ENCODE measurements at places on chromosomes 2 and 18.

DNA sequence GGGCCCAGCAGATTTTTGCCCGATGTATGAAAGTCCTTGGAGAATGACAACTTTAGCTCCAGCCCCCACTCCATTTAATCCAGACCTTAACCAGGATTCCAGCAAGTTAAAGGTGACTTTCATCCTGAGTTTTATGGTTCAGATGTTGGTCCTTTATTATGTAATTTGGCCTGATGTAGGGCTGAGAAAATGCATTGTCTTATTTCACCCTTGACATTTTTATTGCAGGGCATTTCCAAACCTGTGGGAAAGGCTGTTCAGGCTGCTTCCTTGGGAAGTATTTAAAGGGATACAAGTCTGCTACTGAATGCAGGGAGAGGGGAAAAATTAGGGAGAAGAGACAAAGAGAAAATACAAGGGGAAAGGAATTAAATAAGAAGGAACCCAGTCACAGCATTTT, 48.8 kb downstream of the ASB1 start:
- DNase-seq = no peak

DNA sequence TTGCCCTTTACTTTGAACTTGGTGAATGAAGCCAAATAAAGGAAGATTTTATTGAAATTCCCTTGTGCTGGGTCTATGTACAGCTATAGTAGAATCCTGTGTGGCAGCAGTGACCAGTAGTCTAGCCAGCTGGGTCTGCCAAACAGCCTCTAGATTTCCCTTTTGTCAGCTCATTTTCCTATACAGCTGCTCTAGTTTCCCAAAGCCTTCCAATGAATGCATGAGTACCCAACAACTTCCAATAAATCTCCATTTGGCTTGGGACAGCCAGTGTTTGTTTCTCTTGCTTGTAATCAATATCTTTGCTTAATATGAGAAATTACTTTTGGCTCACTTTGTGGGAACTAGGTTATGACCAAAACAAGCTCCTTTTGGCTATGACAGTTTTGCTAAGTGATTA, 43.6 kb downstream of the SCN9A start:
- no peak for DNase-seq

DNA sequence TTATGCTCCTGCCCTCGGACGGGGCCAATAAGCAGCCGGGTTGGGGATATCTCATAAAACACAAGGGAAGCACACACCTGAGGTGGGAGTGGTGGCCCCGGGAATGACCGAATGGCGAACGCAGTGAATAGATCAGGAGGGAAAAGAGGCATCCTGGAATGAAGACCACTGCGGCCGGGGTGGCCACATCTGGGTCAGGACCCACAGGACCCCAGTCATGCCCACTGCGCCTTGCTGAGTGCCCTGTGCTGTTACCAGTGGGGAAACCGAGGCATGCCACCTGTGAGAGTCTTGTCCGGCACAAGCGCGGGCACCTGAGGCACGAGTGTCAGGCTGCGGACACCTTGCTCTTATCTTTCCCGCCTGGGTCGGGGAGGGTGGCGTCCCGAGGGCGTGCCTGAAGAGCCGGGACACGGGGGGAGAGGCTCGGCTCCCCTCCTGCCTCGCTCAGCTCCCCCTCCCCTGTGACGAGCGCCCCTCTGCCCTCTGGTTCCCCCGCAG, 1.6 kb downstream of the PDCD1 start:
- DNase-seq = no peak

- DNase-seq = no peak
Observed at GRCh38 chr18:75829091-75829490, 401.6 kb upstream of the SMIM21 start.

GRCh38 chr2:127355407-127356008, 32.3 kb downstream of the MAP3K2 start:
- DNase-seq = peak; percentile 73

GRCh38 chr2:100136310-100136709, 6.1 kb downstream of the AFF3 start:
- DNase-seq = peak; percentile 33

Measured in common myeloid progenitor, CD34-positive (primary cell).